Spleen (tissue), 13 donors: ENCODE measurements at places on chromosomes 16 and 17. TPM values are rescaled to one million over a fixed set of nuclear protein-coding genes. Genes with fewer than 3 reads are reported as not detected.

CCL4 gene
- total RNA-seq = 23.5 TPM

CDK5R1 gene
- total RNA-seq = 13.0 TPM

DOC2B gene
- 17.0 TPM for total RNA-seq

EVI2A gene
- 39.4 TPM for total RNA-seq

KRT20 gene
- total RNA-seq = not detected

PRSS8 gene
- total RNA-seq = not detected

EDC4 gene
- total RNA-seq = 51.7 TPM

EVPL gene
- total RNA-seq = 0.06 TPM

PLXDC1 gene
- 11.0 TPM for total RNA-seq

KREMEN2 gene
- total RNA-seq = not detected

RAMP2 gene
- total RNA-seq = 29.3 TPM

TCAP gene
- 1.5 TPM for total RNA-seq

NEUROD2 gene
- total RNA-seq = not detected

- peak; percentile 85 for DNase-seq
Measured at GRCh38 chr16:11639925-11640899, 28.0 kb upstream of the SNN start.

- DNase-seq = peak; percentile 88
Measured at GRCh38 chr17:7858522-7858810, 663 bp downstream of the CYB5D1 start.

GRCh38 chr17:49082231-49082630, 50.3 kb upstream of the B4GALNT2 start:
- DNase-seq = peak; percentile 6

GRCh38 chr17:40436636-40437035, 6.6 kb upstream of the IGFBP4 start:
- DNase-seq = peak; percentile 48

- DNase-seq = no peak
Measured at GRCh38 chr17:65365169-65365568, 196.3 kb downstream of the AXIN2 start.

DNA sequence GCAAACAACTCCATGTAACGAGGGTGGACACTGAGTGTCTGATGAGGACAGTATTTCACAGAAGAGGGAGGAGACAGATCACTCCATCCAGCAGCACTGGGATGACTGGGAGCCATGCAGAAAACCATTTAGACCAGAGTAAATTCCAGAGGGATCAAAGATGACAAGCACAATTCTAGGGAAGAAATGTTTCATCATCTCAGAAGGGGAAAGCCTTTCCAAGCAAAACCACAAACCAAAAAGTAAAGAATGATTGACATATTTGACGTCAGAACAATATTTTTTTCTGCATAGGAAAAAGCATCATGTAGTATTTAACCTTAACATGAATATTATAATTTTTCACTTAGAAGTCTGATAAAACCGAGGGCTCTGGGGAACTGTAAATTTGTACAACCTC, 4.8 kb downstream of the DNASE1 start:
- no peak for DNase-seq

DNA sequence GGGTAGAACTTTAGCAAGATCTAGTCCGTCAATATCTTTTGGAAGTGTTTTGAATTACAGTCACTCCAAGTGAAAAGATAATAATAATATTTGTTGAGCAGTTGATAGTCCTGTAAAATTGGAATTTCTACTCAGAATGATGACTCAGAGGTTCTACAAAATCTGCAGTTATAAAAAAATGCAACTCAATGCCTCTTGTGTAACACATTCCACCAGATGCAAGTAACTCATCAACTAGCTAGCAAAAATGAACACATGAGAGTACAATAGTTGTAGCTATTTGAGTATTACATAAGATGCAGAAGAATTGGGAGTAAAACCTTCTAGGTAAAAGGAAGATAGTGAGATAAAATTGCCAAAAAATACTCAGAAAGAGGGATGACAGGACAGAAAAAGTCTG, 177.2 kb downstream of the CDH8 start:
- DNase-seq = no peak

GRCh38 chr17:67578142-67578457, 139.6 kb upstream of the NOL11 start:
- DNase-seq = no peak

- DNase-seq = peak; percentile 55
Measured at GRCh38 chr17:76422406-76422805, 30.5 kb downstream of the UBE2O start.

- DNase-seq = no peak
Measured at GRCh38 chr16:473046-474043, 47.9 kb downstream of the RAB11FIP3 start.

- no peak for DNase-seq
Measured at GRCh38 chr16:11699234-11699894, 31.1 kb downstream of the SNN start.

DNA sequence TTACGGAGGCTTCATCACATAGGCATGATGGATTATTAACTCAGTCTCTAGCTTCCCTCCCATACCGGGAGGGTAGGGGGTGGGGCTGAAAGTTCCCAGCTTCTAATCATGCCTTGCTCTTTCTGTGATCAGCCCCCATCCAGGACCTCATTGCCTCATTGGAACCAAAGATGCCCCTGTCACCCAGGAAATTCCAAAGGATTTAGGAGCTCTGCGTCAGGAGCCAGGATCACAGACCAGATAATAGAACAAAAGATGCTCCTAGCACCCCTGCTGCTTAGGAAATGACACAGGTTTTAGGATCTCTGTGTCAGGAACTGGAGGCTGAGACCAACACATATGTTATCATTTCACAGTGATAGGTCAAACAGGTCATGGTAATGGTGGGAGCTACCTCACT, 9.7 kb downstream of the USB1 start:
- DNase-seq = peak; percentile 5

DNA sequence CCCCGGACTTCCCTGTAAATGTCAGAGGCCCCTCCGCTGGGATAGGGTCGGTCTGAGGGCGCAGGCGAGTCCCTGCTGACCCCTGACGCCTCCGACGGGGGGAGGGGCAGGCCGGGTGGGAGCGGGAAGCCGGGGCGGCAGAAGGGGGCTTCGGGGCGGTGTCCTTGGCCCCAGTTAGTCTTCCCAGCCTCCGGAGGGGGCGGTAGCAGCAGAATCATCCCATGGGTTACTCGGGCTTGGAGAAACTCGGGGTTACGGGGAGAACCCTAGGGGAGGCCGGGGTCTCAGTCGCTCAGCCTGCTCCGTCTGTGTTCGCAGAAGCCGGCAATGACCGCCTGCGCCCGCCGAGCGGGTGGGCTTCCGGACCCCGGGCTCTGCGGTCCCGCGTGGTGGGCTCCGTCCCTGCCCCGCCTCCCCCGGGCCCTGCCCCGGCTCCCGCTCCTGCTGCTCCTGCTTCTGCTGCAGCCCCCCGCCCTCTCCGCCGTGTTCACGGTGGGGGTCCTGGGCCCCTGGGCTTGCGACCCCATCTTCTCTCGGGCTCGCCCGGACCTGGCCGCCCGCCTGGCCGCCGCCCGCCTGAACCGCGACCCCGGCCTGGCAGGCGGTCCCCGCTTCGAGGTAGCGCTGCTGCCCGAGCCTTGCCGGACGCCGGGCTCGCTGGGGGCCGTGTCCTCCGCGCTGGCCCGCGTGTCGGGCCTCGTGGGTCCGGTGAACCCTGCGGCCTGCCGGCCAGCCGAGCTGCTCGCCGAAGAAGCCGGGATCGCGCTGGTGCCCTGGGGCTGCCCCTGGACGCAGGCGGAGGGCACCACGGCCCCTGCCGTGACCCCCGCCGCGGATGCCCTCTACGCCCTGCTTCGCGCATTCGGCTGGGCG, 542 bp downstream of the GUCY2D start:
- DNase-seq = no peak

DNA sequence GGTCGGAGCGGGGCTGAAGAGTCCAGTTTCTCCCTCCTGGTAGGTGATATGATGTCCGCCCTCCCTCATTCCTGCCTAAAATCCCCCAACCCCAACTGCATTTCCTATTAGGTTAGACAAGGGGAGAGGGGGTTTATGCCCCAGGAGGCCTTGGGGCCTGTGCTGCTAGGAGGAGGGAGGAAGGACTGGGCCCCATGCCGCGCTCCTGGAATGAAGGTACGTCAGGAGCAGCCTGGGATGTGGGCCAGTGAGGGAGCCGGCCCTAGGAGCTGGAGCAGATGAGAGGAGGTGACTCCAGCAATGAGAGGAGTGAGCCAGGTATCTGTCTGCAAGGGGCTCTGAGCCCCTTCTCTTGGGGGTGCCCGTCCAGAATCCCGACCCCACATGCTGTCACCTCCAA, 46.9 kb upstream of the CDC42EP4 start:
- no peak for DNase-seq

- no peak for DNase-seq
Measured at GRCh38 chr17:28521311-28522085, 15.3 kb downstream of the FOXN1 start.

DNA sequence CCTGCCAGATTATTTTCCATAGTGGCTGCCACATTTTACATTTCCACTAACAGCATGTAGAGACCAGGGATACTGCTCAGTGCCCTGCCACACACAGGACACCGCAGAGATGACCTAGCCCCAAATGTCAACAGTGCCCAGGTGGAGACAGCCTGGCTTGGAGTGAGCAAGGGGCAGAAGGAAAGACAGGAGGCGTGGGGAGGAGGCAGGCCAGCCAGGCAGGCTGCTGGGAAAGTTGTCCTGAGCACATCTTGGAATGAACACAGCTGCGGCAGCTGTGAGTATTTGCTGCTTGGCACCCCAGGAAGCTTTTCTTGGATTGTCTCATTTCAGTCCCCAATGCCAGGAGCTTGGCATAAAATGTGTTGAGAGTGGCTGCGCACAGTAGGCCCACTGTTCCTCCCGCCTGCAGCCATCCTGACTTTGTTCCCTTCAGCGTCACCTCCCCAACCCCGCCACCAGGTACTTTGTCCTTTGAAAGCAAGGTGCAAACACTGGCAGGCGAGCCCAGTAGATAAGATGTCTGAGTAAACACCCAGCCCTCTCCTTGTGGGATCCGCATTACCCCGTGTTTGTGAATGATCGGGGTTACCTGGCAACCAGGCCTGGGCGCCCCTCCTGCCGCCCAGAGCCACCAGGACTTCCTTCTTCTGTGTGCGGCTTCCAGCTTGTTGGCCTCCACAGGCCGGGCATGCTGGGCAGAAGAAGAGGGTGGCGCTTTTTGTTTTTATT, 114.0 kb downstream of the CMIP start:
- no peak for DNase-seq

- no peak for DNase-seq
Measured at GRCh38 chr16:74586948-74587347, 20.0 kb downstream of the GLG1 start.

DNA sequence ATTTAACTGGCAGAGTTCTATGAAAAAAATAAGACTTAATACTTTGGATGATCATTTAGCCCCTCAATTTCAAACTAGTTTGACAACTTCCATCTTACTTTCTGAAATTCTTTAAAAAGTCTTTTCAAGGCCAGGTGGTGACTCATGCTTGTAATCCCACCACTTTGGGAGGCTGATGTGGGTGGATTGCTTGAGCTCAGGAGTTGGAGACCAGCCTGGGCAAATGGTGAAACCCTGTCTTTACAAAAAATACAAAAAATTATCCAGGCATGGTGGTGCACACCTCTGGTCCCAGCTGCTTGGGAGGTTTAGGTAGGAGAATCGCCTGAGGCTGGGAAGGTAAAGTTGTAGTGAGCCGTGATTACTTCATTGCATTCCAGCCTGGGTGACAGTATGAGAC, 154.4 kb downstream of the TANC2 start:
- DNase-seq = no peak

- no peak for DNase-seq
Measured at GRCh38 chr17:60065867-60066266, 12.9 kb downstream of the HEATR6 start.

DNA sequence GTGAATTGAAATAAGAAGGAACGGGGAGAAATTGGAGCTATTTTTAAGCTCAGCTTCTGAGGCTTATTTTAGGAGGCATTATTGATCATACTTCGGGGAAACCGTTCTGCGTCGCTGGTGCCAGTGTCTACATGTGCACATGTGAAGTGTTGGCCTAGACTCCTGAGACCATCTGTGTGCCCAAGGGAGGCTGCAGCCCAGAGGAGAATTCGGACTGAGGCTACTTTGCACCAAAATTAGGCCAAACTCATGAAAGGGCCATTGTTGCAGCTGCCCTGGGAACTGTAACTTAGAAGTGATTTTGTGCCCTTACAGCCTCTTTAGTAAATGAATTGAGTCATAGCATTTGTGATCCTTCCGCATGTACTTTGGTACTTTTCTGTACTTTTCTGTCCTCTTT, 102.0 kb upstream of the NOL11 start:
- no peak for DNase-seq

DNA sequence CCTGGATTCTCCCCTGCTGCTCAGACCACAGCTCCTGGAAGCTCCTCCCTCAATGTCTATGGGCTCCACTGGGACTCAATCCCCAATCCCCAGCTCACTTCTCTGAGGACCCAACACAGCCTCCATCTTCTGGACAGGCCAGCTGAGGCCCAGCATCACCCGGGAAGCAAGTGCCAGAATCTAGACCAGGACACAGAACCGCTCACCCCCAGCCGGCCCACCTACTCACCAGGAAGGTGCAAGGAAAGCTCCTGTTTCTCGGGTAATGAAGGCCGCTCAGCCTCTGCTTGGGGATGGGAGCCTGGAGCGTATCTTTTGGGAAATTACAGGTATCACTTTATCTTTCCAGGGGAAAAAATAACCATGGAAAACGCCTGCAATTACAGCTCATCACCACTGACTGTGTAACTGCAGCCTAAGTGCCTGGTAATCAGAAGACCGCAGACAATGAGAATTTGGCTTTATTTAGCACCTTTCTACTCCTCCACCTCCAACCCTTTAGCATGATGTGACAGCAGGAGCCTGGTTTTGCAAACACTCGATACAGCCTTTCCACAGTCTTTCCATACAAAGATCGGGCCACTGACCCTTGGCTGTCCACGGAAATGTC, 49.6 kb upstream of the RPL38 start:
- DNase-seq = no peak

DNA sequence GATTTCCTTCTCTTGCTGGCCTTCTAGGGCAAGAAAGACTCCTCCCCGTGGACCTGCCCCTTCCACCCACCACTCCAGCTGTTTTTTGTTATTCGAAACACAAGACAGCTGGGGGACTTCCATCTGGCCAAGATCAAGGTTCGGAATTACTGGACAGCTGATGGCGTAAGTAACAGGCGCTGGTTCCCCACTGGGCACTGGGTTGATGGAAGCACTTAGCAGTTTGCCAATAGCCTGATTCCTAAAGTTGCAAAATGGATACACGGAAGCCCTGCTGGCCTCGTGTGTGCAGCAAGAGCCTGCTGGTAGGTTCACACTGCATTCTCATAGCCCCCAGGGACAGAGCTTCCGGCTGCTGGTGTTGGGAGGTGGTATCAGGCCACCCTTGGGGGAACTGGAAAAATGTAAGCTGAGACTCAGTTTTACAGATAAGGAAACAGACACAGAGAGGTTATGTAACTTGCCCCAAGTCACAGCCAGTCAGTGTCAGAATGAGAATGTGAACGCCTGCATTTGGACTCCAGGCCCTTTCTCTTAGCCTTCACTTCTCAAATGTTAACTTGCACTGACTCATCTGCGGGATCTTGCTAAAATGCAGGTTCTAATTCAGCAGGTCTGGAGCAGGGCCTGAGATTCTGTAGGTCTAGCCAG, 171.7 kb downstream of the KATNIP start:
- DNase-seq = no peak

DNA sequence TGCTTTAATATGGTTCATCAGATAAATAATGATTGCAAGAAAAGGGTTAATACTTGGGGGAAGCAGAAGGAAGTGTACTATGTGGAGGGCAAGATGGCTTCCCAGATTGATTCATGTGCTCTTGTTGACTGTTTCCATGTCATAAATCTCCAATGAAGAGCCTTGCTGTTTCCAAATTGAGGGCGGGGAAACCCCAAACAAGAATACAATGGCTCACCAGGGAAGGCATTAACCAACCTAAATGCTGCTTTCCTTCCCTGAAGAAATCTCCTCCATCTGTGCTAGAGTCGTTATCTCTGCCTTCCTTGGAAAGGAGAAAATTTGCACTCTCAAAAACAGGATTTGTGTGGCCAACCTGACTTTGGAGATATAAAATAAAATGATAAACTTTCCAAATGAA, 28.0 kb upstream of the CDH13 start:
- DNase-seq = no peak
